NCI-H2107 (cell line): ENCODE measurements at places on chromosomes 5 and 9.

- no peak for DNase-seq
Measured at GRCh38 chr5:127858116-127858784, 155.1 kb downstream of the CCDC192 start.

GRCh38 chr5:12335938-12336337, 431.7 kb upstream of the CTNND2 start:
- no peak for DNase-seq

GRCh38 chr5:171806976-171807747, 21.5 kb downstream of the SMIM23 start:
- peak; percentile 3 for DNase-seq

DNA sequence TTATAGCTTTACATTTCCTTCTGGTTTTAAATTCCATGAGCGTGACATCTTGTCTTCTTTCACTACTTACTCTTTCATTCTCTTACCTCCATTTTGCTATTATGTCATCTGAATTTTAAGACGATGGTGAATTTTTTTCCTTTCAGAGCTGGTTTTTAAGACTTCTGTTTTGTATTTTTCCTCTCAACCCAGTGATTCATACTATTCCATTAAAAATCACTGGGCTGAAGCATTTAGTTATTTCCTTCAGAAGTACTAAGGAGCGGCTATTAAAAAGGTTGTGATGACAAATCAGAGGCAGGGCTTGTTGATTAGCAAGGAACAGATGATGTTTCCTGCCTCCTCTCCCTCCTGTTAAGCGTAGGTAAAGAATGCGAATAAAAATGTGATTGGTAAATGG, 16.5 kb downstream of the AGXT2 start:
- no peak for DNase-seq

GRCh38 chr9:97413462-97413861, 1.6 kb downstream of the TDRD7 start:
- no peak for DNase-seq

- DNase-seq: no peak
Measured at GRCh38 chr9:89309166-89309565, 1.8 kb upstream of the CKS2 start.
